Ovary (tissue), 10 donors: ENCODE measurements at places on chromosomes 3 and 15. TPM values are rescaled to one million over a fixed set of nuclear protein-coding genes. Genes with fewer than 3 reads are reported as not detected.

The UBXN7 gene
- polyA plus RNA-seq: 21.2 TPM

The LRRC15 gene
- 2.5 TPM for polyA plus RNA-seq

The APBA2 gene
- polyA plus RNA-seq: 1.4 TPM

The NRG4 gene
- polyA plus RNA-seq: 0.05 TPM

The FES gene
- 2.2 TPM for polyA plus RNA-seq

The MYH15 gene
- polyA plus RNA-seq: 0.05 TPM

The AGBL1 gene
- 0.02 TPM for polyA plus RNA-seq

The TM6SF1 gene
- 4.9 TPM for polyA plus RNA-seq

The C3orf20 gene
- 0.08 TPM for polyA plus RNA-seq

The GUCA1C gene
- 1.8 TPM for polyA plus RNA-seq

- DNase-seq: no peak
These were observed 210.9 kb upstream of the LYSMD4 start for GRCh38 chr15:99944131-99944530.

DNA sequence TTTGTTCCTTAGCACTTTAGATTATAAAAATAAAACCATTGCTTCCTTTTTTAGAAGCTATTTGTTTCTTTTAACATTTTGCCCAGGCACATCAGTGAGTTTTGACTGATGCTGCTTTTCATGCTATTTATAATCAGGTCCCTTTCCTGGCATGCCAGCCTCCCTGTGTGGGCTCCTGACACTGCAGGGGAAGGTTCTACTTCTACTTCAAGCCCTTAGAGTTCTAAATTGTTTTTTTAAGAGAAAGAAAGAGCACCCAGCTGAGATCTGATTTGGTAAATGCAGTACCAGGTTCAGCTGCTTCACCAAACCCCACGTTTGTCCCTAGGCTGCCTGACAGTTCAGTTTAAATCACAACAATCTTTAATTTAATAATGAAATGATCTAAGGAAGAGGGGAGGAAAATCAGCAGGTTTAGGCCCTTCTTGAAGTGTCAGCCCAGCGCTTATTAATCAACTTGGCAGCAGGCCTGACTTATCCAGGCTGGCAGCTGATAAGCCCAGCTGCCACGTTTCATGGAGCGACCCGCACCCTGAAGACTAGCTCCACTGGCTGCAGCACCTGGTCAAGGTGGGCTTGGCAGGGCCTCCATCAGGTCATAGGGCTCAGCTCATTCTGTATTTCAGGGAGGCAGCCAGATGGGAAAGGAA, 29.0 kb downstream of the HGD start:
- DNase-seq: no peak

DNA sequence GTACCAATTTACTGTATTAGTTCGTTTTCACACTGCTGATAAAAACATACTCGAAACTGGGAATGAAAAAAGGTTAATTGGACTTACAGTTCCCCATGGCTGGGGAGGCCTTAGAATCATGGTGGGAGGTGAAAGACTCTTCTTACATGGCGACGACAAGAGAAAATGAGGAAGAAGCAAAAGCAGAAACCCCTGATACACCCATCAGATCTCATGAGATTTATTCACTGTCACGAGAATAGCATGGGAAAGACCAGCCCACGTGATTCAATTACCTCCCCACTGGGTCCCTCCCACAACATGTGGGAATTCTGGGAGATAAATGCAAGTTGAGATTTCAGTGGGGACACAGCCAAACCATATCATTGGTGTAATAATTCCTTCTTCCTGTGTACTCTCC, 69.6 kb downstream of the C3orf20 start:
- no peak for DNase-seq

DNA sequence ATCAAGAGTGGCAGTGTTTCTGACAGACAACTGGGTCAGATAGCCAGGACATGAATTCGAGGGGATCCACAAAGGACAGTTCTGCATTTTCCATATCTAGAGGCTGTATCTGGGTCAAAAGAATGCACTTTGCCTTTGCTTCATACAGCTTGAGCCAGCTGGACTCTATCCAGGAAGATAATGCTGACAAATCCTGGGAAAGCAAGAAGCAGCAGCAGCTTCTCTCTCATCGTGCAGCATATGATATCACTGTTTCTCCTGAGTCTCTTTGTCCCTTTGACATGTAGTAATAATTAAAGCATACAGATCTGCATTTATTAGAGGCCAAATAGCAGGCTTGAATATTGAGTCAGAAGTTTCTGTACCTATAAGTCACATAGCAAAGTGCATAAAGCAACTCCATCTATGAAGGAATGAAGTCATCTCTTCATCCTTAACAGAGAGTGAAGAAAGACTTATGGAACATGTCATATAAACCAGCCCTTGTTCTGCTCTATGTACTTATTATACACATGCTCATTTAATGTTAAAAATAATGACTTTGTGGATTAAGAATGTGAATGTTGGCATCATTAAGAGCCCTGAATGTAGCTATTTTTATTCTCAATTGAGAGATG, 236.8 kb upstream of the GBE1 start:
- DNase-seq: no peak

- DNase-seq: no peak
These were observed 64.0 kb upstream of the TTBK2 start for GRCh38 chr15:42984493-42985034.

DNA sequence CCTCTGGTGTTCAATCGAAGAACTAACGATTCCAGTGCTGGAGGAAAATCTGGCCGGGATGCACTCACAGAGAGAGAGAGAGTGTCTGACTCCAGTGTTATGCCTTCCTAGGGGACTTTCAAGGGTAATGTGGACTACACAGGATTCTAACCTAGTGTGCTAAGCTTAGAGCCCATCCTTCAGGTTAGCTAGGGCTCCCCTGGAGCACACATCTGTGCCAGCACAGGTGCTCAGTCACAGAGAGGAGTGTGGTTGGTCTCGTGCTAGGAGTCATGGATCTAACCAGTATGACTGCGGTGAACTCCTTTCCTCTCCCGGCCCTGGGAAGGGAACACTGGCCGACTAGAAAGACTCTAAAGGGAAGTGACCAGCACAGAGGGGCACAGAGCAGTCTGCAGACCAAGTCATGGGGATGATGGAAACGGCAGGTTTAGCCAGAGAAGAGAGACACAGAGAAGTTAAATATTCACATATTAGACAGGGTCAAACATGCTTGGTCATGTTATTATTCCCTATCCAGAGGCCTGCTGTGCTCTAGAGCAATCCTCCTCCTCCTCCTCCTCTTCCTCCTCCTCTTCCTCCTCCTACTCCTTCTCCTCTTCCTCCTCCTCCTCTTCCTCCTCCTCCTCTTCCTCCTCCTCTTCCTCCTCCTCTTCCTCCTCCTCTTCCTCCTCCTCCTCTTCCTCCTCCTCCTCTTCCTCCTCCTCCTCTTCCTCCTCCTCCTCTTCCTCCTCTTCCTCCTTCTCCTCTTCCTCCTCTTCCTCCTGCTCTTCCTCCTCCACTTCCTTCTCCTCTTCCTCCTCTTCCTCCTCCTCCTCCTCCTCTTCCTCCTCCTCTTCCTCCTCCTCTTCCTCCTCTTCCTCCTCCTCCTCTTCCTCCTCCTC, 280.3 kb downstream of the XXYLT1 start:
- DNase-seq: no peak

- no peak for DNase-seq
These were observed 250.3 kb downstream of the EDEM1 start for GRCh38 chr3:5437783-5438323.

DNA sequence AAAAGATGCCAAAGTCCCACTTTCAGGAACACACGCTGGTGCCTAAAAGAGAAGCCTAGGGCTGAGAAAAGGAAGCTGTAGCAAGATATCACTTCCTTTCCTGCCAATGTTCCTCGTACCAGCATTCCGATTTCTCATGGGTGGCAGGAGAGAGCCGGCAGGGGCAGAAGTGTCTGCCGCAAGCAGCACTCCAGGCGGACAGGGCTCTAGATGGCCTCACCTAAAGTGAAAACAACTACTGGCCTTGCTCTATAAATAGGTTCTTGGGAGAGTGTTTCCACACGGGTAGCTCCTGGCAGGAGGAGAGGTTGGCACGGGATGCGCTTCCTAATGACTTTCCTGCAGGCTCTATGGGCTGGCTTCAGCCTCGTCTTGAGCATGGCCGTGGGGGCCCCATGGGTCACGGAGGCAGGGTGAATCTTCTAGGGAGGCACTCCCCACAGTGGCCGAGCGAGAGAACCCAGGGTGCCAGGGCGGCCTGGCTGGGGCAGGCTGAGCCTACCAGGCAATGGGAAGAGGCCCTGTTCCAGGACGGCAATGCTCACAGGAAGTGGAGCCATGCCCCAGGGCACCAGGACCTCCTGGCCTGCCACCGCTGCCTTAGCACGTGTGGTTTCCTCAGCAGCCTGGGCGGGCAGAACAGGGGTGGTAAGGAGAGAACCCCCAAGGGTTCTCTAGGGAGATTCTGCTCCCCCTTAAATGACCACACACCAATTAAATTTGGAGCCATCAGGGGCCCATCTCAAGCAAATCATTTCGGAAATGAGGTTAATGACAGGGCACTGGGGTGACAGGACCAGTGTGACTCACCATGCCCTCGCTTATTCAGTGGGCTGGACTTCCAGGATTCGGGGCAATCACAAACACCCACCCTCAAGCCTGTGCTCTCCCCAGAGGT, 14.6 kb upstream of the DUSP7 start:
- DNase-seq: no peak

DNA sequence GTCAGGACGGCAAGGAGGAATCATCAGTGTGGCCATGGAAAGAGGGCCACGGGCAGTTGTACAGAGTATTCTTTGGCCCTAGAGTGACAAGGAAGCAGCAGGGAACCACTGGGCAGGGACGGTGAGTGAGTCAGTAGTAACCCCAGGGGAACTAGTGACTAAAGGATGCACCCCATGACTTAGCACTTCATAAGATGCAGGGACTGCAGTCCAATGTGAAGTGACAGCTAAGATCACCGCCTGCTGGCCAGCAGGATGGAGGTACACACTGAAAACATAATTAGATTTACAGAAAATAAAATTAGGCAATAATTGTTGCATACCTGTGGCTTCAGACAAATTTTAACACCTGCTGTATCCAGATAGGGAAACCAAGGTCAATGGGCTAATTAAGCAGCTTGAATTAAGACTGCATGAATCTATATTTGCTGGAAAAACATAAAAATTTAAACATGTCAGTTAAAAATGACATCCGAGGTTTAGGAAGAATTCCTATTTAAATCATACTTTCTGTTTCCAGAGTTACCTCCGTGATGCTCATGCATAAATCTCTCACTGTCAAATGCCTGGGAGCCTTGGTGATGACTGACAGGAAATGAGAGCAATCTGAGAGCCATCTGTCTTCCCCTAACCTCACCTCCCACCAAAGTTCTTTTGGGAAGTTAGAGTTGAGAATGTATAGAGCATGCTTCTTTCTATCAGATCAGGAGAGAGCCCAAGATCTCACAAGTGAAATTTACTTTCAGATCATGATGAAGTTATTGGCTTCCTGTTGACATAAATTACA, 56.5 kb downstream of the DCLK3 start:
- no peak for DNase-seq

DNA sequence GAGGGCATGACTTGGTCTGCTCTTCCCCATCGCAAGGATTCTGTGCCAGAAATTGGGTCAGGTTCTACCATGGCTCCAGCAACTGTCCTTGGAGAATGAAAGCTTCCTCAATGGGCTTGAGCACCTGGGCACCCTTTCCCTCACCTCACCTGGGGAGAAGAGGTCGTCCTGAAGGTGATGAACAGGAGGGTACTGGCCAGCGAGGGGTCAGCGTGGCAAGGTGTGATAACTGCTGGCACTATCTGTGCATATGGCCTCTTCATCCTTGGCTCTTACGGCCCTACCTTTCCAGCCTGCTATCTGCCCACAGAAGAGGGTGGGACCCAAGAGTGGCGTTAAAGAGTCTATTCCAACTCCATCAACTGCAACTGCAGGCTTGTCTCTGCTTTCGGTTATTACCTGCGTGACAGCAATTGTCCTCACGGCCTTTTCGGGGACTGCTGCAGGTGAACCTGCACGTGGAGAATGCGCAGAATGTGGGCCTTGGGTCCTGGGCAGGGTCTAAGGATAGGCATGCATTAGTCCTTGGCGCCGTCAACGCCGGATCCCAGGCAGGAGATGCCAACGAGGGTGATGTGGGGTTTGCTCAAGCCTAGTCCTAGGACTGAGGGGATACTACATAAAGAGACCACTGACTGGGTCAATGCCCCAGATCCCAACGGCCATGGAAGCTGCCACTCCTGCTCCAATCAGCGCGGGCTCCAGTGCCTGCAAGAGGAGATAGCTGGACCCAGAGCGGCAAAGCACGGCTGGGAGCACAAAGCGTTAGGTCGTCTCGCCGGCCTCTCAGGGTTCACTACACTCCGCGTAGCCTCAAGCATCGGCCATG, 625 bp upstream of the RBM15B start:
- DNase-seq: no peak

DNA sequence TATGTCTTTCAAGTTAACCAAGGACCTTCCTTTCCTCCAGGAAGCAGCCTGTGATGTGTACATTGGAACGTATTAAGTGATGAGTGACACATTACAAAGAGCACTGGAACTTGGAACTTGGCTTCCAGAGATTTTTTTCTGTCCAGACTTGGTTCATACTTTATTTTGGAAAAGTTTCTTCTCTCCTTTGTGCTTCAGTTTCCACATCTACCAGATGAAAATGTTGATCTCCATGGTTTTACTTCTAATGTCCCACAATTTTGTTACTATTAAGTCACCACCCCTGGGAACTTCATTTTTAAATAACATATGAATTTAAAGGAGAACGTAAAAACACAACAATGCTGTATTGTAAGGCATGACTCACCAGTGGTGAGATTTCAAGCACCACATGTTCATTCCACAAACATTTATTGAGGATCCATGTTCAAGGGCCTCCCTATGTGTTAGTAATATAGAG, 290.7 kb upstream of the LMCD1 start:
- no peak for DNase-seq

DNA sequence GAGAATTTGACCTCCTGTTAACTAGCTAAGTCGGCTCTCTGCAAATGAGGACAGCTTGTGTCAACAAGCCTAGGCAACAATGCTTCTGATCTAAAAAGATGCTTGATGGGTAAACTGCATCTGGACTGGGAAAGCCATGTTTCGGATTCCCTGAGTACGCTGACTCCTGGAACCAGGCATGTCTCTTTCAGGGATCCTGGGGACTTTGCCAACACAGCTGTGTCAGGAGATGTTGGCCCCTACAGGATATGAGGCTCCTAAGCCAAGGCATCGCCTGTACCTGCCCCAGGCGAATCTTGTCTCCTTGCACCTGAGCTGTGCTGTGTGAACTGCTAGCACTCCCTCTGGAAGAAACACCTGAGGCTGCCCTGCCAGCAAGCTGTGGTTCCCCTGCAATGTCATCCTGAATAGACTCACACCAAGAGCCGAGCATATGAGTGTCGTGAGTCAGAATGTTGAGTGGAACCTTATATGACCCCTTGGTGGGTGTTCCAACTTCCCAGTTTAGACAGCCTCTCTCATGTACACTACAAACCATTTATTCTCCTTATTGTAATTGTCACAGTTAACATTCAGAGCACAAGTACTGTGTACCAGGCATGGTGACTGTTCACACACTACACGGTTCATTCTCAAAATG, 17.0 kb downstream of the EOGT start:
- DNase-seq: no peak

- DNase-seq: no peak
These were observed 77.4 kb upstream of the ANKRD34C start for GRCh38 chr15:79204886-79205675.
